GM23338 (cell line): ENCODE measurements at places on chromosomes 11 and 22.

GRCh38 chr22:46031066-46031465, 54.1 kb upstream of the WNT7B start:
- no peak for DNase-seq

DNA sequence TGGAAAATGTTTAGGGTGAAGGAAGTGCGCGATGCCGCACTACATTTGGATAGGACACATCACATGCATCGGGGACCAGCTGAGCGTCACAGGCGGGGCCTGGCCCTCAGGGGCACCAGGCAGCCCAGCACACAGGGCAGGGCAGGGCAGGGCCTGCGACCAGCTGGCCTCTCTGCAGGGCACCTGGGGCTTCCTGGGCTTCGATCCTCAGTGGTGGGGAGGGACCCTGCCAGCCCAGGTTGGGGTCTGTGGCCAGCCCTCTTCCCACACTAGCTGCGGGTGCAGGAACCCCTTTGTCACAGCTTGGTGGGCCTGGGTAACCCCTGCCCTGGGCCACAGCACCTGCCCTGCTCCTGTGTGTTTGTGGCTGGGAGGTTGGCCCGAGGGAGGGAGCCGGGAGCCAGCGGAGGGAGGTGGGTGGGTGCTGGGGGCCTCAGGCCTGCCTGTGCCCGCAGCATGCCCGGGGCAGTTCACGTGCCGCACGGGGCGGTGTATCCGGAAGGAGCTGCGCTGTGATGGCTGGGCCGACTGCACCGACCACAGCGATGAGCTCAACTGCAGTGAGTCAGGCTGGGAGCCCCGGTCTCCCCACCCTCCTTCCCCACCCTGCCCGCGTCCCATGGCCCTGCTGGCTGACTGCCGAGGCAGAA, 37.9 kb downstream of the ST14 start:
- DNase-seq: no peak

DNA sequence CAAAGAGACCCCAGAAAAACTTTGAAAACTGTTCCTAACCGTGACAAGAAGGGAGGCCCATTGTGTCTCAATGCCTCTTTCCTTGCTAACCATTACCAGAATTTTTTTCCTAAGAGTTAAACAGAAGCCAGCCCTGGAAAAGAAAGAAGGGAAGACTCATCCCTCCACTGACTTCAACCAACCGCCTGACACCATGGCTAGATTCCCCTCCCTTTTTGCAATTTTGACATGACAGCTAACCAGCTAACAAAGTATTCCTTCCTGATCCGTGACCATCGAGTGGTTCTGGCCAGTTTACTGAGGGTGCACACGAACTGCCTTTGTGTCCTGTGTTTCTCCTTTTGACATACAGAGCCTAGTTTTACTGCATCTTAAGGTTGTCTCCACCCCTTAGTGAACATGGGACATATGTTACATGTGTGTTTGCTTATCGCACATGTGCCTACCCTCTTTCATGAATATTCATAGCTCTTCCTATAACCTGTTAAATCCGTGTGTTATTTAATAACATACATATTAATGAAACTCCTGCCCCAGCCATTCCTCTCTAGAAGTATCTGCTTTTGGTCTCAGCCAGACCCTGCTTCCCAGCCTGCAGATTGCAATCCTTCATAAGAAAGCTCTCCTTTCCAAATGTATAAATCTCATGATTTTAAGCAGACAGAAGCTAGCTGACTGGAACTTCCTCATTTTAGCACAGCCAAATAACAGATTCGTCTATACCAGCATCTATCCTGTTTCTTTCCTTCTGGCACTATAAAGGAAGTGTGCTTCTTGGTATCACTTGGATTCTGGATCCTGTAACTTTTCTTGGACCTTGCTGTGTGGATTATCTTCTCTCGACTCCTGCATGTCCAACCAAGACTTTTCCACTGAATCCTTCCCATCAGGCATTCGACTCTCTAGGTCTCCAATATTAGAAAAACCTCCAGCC, 37.8 kb downstream of the RASSF10 start:
- DNase-seq: no peak

DNA sequence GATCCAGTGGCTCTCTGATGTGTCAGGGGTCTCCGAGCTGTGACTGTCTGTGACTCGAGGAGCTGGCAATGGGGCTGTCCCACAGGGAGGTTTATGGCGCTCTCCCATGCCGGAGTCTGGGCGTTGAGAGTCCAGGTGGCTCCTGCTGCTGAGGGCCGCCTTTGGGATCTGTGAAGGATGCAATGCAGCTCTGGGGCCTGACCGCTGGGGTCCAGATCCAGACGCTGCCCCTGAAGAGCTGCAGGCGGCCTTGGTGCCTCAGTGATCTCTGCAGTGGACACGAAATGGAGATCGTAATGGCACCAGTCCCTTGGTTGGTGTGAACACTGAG, 155.3 kb downstream of the TBC1D22A start:
- DNase-seq: no peak

GRCh38 chr11:107711861-107712755, at the start of gene SLN:
TSS of gene SLN (minus strand) at chr11:107712056.
- no peak for DNase-seq

DNA sequence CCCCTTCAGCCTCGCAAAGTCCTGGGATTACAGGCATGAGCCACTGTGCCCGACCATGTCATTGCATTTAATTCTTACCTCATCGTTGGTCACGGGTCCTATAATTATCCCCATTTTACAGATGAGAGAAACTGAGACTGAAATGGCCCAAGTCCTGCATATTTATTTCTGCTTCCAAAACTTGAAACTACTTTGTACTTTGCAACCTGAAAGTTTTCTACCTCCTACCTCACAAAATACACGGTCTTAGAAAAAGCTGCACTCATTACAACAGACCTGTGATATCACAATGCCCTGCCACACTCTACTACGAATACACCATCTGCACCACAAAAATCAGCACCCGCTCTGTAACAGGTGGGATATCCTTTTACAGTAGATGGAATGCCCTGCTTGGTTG, 189.1 kb downstream of the ADAMTS15 start:
- no peak for DNase-seq

- DNase-seq: peak; percentile 27
These were observed 3.4 kb downstream of the CADM1 start for GRCh38 chr11:115500547-115501501.

DNA sequence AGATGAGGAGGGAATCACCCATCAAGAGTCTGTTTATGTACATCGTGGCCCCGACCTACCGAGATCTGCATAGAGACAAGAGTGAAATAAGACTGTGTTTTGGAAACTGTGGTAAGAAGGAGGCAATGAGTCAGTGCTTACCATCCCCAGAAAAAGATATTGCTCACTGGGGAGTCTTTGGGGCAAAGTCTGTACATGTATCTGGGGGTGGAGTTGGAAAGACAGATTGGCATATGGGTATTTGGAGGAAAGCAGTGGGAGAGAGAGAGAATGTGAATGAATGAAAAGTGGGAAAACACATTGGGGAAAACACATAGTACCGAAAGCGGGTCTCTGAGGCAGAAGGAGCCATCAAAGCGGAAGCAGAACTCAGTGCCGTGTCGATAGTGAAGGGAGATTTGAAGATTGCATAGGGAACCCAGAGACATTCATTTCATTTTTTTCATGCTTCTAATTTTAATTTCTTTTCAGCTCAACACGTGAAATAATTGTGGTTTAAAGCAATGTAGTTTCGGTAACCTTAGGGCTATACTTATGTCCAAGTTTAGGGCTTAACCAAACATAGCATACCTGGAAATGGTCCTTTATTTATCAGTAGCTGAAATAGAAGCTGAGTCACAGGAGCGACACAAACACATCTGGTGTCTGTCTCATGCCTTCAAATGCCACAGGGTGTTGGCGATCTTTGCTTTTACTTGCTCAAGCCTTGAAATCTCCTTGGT, 98.6 kb upstream of the CD44 start:
- no peak for DNase-seq

GRCh38 chr11:61567286-61568061, 13.4 kb downstream of the SYT7 start:
- peak; percentile 92 for DNase-seq

GRCh38 chr11:111000400-111001080, 245.0 kb upstream of the POU2AF2 start:
- DNase-seq: no peak

DNA sequence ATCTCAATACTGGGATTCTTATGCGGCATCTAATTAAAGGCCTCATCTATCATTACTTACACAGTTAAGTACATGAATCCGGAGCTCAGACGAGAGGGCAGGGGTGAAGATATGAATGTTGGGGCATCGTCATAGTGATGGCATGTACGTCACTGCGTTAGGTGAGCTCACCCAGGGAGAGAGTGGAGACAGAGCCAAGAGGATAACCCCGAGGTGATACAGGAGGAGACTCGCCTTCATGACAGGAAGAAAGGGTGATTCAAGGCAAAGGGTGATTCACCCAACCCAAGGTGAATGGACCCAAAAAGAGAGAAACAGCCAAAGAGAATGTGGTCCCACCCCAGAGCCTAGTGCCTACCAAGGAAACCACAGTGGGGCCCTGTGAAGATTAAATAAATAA, 132.9 kb upstream of the BLID start:
- no peak for DNase-seq

GRCh38 chr22:33386270-33386669, 328.1 kb upstream of the SYN3 start:
- DNase-seq: no peak

GRCh38 chr11:85759915-85760314, 51.0 kb downstream of the SYTL2 start:
- DNase-seq: peak; percentile 22

- DNase-seq: no peak
These were observed 28.0 kb downstream of the USP35 start for GRCh38 chr11:78216571-78217287.

GRCh38 chr22:47210112-47210657, 447.7 kb downstream of the TBC1D22A start:
- DNase-seq: no peak

GRCh38 chr11:10623797-10624761, 55.6 kb upstream of the LYVE1 start:
- DNase-seq: peak; percentile 83

DNA sequence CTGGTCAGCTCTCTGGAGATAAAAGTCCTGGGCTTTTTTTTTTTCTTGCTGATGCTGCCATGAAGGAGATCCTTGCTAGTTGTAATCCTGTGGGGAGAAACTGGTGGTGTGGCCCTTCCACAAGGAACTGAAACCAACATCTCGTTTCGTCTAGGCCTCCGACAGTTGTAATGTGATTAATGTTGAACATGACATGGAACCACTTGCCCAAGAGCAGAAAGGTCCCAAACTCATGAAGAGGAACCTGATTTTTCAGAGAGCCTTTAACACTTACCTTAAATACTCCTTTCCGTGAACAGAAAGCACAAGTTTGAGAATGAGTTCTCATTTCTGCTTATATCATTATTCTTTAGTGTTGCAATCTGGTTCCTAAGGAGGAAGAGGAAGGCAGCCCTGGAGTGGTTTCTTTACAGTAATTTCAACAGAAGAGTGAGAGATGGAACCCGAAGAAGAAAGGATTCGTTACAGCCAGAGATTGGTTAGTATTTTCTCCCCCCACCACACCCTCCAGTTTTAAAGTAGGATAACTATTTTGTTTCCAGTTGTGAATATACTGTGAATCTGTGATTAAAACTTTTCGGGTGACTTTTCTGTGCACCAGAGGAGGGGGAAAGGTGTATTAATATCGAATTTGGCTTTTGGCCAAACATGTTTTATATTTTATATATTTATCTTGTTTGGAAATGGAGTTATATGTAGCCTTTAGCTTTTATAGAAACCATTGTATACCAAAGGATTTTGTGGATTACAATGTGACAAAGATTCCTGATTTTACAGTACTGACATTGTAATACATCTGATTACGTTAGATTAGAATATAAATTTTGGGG, 2.0 kb downstream of the KDM2A start:
- no peak for DNase-seq

- no peak for DNase-seq
These were observed 1.9 kb downstream of the KCNQ1OT1 start for GRCh38 chr11:2697866-2698265.

DNA sequence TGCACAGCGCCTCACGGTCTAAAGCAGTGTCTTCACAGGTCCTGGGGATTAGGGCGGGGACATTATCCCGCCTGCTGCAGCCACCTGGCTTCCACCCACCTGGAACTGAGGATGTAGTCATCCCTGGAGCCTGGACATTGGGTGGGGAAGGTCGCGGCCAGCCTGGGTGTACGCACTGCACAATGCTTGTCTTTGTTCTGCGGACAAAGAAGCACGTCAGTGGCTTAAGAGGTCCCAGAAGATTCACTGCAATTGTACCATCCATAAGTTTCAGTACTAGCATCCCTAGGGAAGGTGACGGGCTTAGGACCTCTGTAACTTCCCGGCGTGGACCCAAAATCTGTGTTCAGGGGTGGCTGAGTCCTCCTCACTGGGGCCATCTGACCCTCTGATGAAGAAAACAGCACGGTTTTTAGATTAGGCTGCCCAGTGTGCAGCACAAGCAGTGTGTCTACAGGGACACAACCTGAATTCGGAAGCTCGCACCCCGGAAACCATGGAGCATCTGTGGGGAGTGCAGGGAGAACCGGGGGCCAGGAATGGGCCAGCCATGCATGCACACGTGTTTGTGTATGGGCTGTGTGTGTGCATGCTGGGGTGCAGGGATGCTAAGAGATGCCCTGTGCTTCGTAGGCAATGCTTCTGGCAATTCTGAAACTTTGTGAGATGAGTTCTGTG, 342.6 kb upstream of the B3GAT1 start:
- DNase-seq: no peak

GRCh38 chr22:29308791-29309262, 2.4 kb downstream of the GAS2L1 start:
- peak; percentile 42 for DNase-seq

DNA sequence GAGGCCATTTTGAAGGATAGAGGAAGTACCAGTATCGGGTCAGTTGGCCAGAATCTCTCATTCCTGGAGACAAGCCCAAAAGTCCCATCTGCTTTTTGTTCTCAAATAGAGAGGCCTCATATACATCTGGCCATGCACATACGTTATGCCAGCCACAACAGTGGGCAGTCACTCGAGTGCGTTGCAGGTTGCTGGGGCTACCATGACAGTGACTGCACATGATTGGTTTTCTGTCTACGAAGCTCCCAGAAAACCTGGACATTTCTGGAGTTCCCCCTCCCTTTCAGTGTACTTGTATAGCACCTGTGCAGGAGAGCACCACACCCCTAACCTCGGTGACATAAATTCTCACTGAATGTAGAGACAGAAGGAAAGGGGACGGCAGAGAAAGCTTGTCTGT, 62.1 kb downstream of the C22orf31 start:
- no peak for DNase-seq

DNA sequence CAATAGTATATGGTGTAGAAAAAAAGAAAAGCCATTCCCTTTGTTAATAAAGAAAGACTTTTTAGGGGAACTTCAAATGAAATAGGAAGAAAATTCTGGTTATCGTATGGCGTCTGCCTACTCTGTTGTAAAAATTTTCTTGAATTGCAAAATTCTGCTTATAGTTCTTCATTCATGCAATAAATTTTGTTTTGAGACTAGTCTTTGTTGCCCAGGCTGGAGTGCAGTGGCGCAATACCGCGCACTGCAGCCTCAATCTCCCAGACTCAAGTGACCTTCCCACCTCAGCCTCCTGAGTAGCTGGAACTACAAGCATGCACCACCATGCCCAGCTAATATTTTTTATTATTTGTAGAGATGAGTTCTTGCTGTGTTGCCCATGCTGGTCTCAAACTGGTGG, 5.8 kb downstream of the DDIAS start:
- no peak for DNase-seq

GRCh38 chr11:64210301-64211020, 3.9 kb downstream of the FERMT3 start:
- DNase-seq: no peak
